Naive thymus-derived CD4-positive, alpha-beta T cell (primary cell): ENCODE measurements at places on chromosomes 1 and 21.

GRCh38 chr21:15908187-15908586 is 178.4 kb downstream of the USP25 start:
- DNase-seq, result no peak

DNA sequence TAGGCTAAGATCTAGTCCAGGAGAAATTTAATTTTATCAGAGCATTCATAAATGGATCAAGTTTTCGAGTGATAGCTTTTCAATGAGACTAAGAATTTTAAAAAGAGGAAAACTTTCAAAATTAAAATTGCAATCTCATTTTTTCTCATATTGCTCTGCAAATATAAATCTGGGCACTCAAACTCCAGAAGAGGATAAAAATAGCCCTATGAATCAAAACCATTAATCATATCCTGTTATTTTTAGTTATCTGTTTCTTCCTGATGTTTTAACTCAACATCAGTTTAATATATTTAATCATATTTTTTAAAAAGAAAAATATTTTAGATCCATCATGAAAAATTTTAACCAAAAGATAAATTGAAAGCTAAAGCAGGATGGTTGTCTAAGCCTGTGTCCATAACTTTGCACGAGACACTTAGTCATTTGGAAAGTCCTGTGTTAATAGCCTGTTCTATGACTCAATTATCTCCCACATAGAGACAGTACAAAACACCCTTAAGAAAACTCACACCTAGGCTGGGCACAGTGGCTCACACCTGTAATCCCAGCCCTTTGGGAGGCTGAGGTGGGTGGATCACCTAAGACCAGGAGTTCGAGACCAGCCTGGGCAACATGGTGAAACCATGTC is 17.1 kb upstream of the PRRC2C start:
- DNase-seq, result no peak

DNA sequence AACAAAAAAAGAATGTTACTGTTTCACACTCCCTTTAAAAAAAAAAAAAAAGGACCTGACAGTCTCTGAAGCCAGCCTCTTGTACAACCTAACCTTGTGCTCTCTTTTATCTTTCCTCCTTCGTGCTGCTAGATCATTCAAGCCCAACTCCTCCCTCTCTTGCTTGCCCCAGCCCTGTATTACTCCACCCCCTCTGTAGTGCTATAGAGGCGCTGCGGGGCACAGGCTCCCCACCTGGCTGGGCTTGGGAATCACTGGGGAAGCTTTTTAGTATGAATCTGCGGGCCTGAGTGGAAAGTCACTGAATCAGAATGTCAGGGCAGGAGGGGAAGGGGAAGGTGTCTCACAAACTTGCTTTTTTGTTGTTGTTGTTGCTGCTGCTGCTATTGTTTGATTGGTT is 383.7 kb upstream of the CAMK1G start:
- no peak for DNase-seq

GRCh38 chr1:51910221-51911000 is 31.9 kb upstream of the NRDC start:
- DNase-seq, result no peak

DNA sequence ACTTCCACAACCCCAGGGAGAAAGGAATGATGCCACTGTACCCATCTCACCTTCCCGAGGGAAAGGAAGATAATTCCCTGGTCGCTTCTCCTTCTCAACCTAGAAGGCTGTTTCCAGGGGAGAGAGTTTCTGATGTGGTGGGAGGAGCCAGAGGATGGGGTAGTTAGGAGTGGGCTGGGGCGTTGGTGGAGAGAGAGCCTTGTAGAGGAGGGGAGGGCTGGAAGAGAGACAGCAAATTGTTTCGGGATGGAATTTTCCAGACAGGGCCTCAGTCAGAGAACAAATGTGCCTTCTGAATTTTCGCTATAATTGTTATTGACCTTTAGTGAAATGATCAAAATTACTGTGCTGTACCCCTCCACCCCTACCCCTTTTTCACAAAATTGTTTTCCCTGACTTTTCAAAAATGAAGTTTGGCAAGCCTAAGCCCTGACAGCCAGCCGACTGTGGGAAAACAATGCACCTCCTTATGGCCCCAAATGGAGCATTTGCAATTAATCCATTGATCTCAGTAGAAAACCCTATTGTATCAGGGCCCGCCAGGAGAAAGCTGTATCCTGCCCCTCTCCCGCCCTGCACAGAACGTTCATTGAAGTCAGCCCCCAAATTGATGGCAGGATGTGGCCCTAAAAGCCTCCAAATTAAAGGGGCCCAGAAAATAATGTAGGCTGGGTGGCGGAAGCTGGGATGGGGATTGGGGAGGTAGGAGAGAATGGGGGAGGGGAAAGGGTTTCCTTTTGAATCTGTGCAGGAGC is 69.1 kb upstream of the JUN start:
- no peak for DNase-seq

DNA sequence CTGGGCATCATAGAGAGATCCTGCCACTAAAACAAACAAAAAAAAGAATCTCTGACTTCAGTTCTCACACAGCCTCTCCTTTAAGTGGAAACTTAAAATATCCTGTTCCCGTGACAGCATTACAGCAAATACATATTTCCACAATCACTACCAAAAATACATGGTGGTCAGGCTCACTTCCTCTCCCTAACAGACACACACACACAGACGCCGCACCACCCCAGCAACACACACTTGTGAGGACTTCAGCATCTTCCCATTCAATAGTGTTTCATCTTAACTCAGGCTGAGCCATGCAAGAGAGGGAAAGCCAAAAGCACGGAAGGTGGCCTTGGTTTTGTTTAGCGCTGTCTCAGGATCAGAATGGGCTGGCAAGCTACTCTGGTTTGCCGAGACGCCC is 21.9 kb downstream of the KIAA1614 start:
- no peak for DNase-seq

DNA sequence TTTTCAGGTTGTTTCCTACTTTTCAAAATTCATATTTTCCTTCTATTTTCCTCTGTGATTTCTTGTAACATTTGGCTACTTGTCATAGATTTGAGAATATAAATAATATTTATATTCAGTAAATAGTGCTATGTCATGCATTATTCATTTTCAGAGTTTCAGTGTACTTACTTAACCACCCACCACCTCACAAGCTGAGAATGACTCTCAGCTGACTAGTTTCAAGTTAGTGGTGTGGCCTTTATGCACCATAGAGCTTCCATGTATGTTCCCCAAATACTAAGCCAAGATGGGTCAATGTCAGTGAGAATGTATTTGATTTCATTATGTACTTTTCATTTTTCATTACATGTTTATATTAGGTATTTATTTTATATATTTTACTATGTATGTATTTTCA is 56.9 kb upstream of the RGS1 start:
- DNase-seq, result no peak

DNA sequence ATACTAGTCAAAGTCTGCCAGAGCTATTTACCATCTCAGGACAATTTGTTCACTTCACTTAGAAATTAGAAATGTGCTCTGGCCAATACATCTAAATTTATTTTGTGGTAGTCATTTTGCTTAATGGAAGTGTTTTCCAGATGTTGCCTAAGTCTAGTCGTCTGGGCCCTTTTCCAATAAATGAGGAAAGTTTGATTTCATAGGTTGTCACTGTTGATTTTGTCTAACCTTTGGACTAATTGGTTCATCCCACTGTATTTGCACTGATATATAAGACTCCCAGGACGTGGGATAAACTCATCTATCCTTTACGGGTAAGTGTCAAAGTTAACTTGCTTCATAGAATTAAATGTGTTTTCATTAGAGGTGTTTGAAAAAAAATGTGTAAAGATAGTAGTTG is 79.1 kb downstream of the TPR start:
- no peak for DNase-seq

- DNase-seq, result no peak
Observed at GRCh38 chr1:221276896-221277409, 397.7 kb downstream of the HLX start.

- DNase-seq, result no peak
Observed at GRCh38 chr1:156874142-156874541, 13.5 kb downstream of the NTRK1 start.

DNA sequence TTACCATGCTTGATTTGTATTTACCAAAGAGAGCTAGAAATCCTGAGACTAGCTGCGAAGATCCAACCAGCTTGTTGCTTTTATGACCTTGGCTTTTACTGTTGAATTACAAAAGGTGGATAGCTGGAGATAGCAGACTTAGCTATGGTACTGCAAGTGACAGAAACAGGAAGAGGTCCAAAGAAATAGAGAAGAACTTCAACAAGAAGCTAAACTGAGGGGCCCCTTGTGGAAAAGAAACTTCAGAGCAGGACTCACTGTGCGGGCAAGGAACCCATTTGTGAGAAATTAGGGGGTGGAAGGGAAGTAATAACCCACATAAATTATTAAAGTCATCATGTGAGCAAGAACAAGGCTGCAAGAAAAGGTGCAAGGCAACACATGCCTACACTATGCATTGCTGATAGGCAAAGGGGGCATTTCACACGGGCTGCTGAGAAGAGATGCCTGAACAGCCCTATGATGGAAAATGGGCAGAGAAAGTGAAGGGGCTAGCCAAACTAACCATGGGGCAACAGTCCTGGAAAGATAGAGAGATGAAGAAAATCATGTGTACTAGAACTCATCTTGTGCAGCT is 116.6 kb upstream of the PRDX6 start:
- no peak for DNase-seq

- DNase-seq, result no peak
Observed at GRCh38 chr1:240019524-240019923, 72.2 kb upstream of the FMN2 start.

GRCh38 chr21:37829447-37829846 is 86.8 kb downstream of the KCNJ6 start:
- no peak for DNase-seq

GRCh38 chr21:30684506-30684905 is 34.1 kb downstream of the KRTAP21-3 start:
- DNase-seq, result no peak

DNA sequence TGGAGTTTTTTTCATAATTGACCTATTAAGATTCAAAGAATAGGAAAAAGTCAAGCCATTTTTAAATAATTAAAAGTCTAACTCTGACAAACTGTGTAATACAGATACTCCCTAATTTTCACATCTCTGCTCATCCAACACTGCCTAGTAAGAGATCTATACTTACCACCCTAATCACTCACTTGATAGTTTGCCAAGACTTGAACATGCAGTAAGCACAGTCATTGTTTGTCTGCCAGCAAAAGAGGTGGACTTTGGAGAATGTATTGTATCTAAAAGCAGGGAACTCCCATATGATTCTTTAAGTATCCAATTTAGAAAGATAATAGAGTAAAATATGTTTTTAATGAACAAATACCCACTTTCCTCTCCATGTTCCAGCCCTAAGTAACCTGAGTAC is 15.5 kb downstream of the TMEM59 start:
- DNase-seq, result no peak

GRCh38 chr1:191572479-191572878 is 585.8 kb upstream of the RGS18 start:
- DNase-seq, result no peak
